ENCODE measurements at places on chromosomes 4 and X.

DNA sequence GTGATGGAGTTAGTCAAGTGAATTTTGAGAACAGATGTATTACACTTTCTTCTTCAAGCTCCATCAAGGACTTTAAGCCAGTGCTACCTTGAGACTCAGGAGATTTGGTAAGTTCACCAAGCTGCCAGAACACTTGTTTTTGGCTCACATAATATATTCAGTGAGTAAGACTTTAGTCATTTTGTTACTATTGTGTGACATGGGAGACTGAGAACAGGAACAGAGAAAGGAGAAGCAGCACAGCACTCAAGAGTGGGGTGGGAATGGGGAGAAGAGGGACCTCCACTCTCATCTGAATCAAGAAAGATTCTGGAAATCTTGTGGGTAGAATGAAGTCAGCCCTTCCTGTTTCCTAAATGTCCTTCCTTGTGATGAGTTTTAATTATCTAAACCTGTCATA is 87.3 kb upstream of the TET2 start:
- DNase-seq: no peak

DNA sequence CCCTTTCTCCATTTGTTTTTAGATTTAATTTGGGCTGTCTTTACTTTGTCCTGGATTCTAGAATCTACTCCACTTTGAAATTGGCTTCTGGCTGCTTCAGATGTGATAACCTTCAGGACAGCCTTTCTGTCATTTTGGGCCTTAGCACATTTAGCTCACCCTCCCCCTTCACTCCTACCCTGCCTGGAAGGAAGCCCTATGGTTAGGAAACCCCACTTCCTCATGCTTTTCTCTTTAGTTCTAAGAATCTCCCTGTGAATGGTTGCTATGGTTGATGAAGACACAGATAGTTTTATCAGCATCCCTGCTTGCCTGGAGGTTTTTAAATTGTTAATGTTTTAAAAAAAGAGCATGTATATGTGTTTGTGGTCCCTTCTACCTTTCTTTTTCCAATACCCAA is 100.7 kb upstream of the PTPN13 start:
- no peak for DNase-seq

GRCh38 chr4:148286012-148286411 is 156.2 kb downstream of the NR3C2 start:
- DNase-seq: no peak

- no peak for DNase-seq
These were observed 35.0 kb upstream of the MXD4 start for GRCh38 chr4:2296631-2297601.

GRCh38 chr4:71186566-71187403 is 152.0 kb upstream of the SLC4A4 start:
- no peak for DNase-seq

DNA sequence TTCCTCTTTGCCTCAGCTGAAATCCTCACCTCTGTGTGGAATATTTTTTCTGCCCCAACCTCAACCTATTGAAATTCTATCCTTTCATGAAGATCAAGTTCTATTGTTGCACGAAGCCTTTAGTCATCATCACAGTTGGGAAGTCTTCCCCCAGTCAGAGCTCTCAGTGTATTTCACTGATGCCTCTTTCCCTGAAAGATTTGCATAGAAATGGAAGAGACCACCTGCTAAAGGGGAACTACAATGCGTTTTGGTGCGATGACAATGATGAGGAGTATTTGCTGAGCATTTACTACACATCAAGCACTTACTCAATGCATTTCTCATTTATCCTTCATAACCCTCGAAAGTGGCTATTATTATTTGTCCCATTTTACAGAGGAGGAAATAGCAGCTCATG is 151.2 kb upstream of the KLF3 start:
- DNase-seq: no peak

GRCh38 chr4:170307182-170307581 is 217.4 kb upstream of the AADAT start:
- no peak for DNase-seq

DNA sequence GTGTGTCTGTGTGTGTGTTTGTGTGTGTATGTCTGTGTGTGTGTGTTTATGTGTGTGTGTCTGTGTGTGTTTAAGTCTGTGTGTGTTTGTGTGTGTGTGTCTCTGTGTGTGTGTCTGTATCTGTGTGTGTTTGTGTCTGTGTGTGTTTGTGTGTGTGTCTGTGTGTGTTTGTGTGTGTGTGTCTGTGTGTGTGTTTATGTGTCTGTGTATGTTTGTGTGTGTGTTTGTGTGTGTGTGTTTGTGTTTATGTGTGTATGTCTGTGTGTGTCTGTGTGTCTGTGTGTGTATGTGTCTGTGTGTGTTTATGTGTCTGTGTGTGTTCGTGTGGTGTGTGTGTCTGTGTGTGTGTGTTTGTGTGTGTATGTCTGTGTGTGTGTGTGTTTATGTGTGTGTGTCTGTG is 11.4 kb downstream of the IL9R start:
- no peak for DNase-seq

DNA sequence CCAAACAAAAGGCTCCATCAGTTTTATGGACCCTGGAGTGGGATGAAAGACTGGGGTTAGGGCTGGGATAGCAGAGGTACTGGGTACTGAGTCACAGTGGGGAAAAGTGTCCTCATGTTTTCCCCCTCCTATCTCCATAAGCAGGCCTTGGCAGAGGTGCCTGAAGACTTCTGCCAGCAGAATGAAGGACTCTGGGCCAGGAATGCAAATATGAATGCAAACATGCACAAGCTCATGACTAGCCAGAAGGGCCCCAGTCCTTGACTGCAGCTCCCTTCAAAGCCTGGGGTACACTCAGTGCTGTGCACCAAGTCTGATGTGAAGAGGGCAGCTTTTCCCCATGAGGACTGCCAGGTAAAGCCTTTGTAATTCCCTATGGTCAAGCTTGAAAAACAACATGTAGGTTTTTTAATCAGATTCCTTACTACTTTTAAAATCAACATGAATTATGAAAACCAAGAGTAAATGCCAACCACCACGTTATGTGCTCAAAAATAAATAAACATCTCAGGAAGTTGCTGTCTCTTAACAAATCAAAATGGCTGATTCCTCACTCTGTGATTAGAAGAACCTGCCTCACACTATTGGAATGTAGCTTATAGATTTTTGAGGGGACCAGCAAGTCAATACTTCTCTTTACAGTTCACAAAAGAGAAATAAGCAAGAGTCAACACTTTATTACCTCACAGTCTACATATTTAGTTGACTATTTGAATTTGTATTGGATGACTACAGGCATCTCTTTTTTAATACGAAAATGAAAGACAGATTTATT is 1512.0 kb downstream of the ARAP2 start:
- no peak for DNase-seq

GRCh38 chrX:65633826-65634225 is 33.6 kb upstream of the MSN start:
- no peak for DNase-seq

DNA sequence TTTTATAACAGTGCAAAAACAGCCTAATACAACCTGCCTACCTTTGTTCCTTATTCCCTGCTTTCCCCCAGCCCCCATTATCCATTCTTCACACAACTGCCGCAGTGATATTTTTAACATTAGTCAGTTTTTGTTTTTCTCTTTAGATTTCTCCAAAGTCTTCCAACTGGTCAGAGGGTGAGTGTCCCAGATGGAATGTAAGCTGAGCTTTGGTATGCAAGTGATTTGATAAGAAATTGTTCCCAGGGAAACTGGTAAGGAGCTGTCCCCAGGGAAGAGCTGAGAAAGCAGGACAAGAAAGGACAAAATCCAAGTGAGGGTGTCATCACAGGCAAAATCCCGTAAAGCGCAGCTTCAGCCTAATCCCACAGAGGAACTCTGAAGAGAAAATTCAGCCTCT is 475.5 kb upstream of the ADGRL3 start:
- DNase-seq: no peak

- DNase-seq: no peak
These were observed 184.4 kb downstream of the DKK2 start for GRCh38 chr4:106851726-106852125.

- no peak for DNase-seq
These were observed 79.4 kb upstream of the FHL1 start for GRCh38 chrX:136067966-136068365.

DNA sequence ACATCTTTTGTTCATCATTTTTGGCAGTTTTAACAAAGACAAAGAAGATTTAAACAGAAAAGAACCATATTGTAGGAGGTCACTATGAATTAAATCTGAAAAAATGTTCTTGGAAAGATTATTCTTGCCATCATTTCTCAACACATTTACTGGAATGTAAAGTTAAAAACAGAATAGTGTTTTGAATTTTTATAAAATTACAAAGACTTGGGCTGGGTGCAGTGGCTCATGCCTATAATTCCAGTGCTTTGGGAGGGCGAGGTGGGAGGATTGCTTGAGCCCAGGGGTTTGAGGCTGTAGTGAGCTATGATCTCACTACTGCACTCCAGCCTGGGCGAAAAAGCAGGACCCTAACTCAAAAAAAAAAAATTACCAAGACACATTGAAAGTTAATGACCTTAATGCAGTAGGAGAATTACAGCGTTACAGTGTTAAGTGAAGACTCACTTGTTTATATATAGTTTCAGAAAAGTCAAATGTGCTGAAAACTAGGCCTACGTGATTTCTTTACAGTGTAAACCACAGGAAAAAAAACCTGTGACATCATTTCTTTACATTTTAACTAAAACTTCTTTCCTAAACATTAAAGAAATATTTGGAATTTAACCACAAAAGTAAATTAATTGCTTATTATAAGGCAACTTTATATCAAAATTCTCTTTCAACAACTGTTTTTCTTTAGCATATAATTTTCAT is 7.9 kb downstream of the FAM13A start:
- DNase-seq: no peak

GRCh38 chrX:72540318-72540717 is 32.3 kb downstream of the HDAC8 start:
- DNase-seq: no peak

DNA sequence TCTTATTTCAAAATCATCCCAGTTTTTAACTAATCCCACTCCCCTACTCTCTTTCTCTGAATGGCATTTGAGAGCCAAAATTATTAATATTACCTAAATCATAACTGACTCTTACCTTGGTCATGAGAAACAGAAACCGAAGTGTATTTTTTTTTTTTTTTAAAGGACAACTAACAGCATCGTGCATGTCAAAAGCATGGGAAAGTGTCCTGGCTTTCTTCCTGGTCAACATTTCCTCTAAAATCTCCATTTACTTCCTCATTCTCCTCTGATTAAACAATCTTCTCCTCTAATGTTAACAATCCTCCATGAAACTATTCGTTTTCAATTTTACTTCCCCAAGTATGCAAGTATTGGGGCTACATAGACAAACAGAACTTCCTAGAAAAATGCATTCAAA is 2.1 kb upstream of the STS start:
- no peak for DNase-seq

DNA sequence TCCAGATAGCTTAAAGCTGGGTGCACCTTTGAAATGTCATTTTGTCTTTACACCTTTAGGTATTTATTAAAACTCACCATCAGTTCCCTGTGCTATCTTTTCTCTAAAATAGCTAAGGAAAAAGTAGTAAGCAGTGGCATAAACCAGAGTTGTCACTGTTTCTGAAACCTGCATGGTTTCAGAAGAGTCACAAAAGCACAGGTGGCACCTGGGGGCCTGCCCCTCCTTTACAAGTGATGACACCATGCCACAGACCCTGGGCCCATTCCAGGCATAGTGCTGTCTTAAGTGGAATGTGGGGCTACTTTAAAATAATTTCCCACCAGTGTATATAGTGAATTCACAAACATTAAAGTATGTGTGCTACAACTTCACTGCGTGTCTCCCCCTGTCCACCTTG is 47.8 kb downstream of the DCUN1D4 start:
- no peak for DNase-seq

DNA sequence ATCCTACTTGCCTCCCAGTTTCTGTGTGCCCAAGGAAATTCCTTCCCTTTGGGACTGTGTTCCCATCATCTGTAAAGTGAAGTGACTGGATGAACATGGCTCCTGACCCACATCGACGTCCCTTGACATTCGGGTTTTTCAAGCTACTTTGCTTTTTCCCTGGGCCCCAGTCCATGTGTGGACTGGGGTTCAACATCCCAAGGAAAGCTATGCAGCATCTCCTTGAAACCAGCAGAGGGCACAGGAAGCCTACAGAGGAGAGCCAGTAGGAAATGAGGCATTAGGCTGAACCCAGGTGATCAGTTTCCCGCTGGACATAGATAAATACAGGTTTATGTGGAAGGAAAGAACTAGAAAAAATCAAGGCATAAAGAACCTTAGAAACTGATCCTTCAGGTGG is 145.1 kb upstream of the ARHGEF9 start:
- DNase-seq: no peak

DNA sequence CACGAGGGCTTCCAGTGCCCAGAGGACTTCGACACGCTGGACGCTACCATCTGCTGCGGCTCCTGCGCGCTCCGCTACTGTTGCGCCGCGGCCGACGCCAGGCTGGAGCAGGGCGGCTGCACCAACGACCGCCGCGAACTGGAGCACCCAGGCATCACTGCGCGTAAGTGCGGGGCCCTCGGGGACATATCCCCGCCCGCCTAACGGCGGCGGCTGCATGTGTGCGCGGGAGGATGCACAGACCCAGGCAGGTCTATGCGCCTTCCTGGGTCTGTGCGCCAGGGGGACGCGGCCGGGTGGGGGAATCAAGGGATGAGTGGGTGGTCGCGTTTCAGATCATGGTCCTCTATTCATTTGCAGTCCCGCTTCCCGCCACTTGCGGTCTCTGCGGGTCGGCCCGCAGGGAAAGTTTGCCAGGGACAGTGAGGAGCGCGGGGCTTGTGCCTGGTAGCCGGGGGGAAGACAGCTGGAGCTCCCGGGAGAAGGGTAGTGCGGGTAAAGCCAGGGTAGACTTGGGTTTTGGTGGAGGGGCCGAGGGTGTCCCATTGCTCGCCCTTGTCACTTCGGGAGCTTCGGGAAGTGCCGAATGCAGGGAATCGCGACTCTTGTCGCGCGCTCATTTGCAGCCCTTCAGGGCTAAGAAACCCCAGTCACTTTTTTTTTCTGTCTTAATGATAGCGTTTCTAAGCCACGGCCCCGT is 1.0 kb downstream of the SHISA3 start:
- DNase-seq: no peak

- no peak for DNase-seq
These were observed 114.9 kb upstream of the MAP3K15 start for GRCh38 chrX:19630228-19630627.

DNA sequence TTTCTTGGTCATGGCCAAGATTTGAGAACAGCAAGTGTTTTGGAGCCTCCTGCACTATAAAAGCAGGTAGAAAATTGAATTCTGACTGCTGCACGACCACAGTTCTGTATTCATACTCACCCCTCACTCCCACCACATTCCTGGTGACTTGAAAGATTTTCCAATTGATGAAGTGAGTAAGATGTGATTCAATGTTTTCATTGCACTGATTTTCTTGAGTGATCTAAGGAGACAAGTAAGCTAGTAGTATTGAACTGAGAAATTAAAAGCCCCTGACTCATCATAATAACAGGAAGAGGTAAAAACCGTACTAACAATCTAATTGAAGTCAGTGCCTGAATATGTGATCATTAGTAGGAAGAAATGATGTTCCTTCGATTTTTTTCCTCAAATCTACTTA is 6.1 kb upstream of the SEC24D start:
- no peak for DNase-seq

GRCh38 chr4:104163820-104164219 is 330.9 kb downstream of the CXXC4 start:
- no peak for DNase-seq

Measured in HL-60 (cell line).